ENCODE measurements at places on chromosomes 5 and 9.

GRCh38 chr5:159098603-159099436 is 896 bp downstream of the EBF1 start:
- peak; percentile 89 for DNase-seq

- DNase-seq, result no peak
Observed at GRCh38 chr9:38326122-38326521, 66.4 kb upstream of the ALDH1B1 start.

DNA sequence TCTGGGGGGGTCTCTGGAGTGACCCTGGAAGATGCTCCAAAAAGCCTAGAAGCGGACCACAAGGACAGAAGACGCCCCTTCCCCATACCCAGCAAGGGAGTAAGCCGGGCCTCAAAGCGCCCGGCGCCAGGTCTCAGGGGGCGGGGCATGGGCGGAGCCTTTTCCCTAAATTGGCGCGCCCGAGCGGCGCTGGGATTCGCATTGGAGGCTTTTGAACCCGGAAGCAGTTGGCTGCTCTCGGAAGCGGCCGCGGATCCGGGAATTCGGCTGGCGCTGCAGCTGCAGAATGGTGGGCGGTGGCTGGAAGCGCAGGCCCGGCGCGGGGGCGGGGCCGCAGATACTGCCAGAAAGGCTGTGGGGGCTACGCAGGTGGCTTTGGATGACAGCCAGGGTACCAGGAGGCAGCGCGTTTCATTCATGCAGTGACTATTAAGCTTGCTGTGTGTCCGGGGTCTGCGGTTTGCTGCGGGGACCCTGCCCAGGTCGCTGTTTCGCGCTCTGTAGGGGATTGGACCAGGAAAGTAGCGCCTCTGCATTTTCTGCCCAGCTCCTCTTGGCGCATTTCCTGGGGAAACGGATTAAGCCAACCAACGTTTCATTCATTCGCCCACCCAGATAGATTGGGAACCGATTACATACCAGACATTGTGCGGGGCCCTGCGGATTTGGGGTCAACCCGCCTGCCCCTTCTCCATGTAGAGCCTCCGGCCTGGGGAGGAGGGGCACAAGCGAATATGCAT is 83.0 kb upstream of the FREM1 start:
- peak; percentile 98 for DNase-seq

DNA sequence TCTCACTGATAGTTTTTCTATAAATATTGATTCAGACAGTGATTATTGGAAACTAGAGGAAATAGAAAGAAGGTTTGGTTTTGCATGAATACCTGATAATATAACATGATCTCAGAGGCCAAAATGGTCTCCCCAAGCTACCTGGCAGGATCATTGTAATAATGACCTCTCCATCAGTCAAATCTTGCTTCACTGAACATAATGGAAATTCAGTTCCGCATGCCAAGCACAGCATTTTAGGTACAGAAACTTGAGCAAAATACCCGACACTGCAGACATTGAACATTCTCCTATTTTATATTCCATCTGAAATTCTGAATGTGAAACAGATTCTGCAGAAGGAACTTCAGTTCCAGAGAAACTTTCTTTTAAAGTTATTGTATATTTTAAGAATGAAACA is 9.1 kb upstream of the TBC1D2 start:
- no peak for DNase-seq

GRCh38 chr5:54700986-54701578 is 183.5 kb downstream of the SNX18 start:
- no peak for DNase-seq

Measured in NCI-H2081 (cell line).